COLO829 (cell line): ENCODE measurements at places on chromosomes 7 and 10.

DNA sequence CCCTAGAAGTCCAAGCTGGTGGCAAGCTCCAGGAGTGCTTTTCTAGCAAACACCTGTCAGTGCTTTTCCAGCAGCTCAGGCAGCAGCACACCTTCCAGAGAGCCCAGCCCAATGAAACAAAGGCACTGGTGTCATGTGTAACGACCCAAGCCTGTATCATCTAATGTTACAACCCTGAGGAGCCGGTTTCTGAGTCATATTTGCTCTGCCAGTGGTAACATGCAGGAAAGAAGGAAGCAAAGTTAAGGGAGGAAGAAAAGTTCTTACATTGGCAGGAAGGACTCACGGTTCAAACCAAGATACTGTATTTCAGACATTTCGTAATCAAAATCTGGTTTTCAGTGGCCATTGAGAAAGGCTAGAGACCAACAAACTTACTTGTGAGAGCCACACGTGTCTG lies at the start of gene ANKRD22:
Gene ANKRD22 (minus strand): TSS at position 139 of the 400 bp plus-strand sequence. CDS start 237 bp downstream, outside the sequence.
- no peak for DNase-seq

DNA sequence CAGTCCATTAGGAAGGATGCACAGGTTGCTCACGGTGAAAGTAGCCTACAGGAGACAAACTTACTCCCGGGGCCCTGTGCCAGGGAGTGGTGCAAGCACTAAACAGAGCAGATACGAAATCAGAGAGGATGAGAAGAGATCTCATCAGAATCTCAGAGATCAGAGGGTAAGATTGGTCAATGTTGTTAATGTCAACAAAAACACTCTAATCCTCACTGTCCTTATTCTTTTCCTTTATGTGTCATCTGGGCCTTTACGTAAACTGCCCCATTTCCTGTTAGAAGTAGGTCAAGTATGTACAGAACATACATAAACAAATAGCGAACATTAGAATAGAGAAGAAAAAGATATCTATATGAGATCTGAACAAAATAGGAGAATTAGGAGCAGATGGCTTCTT lies 163.1 kb downstream of the PPP1R17 start:
- DNase-seq = no peak

DNA sequence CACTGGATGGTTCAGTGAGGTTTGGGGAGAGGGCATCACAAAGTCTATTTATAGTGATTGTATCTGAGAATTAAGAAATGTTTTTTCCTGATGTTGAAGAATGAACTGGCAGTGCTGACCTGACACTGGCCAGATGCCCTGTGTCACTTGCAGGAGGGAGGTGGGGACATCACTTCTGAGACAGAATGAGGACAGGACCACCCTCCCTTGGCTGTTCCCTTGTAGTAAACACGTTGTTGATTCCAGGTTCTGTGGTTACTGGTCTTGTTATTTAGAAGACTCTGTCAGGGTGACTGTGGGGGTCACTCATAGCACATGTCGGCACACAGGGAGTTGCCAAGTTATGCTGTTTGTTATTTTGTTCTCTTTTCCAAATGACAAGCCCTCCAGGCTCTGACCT lies 126.4 kb downstream of the ADCY1 start:
- DNase-seq = no peak

GRCh38 chr7:142024547-142024946 lies 28.9 kb downstream of the MGAM start:
- DNase-seq = no peak

GRCh38 chr10:7438196-7438986 lies 27.6 kb upstream of the SFMBT2 start:
- peak; percentile 29 for DNase-seq

DNA sequence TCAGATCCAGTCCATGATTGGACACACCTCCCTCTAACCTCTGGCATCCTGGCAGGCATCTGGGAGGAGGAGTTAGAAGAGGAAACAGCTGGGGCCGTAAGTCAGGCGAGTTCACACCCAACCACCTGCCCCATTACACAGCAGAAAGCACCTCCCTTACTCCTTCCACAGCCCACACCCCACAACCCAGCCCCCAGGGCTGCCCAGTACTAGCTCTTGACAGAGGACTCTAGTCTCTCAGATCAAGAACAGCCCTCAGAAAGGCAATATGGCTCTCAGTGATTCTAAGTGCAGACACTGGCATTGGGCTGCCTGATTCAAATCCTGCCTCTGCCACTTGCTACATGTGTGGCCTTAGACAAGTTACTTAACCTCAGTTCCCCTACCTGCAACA lies 34.1 kb downstream of the KCNMA1 start:
- no peak for DNase-seq

GRCh38 chr7:140577651-140578050 lies 63.0 kb downstream of the DENND2A start:
- DNase-seq = no peak

GRCh38 chr7:116588641-116589594 lies 64.1 kb downstream of the CAV1 start:
- DNase-seq = peak; percentile 65

GRCh38 chr10:124083740-124084397 lies 9.5 kb downstream of the CHST15 start:
- no peak for DNase-seq

DNA sequence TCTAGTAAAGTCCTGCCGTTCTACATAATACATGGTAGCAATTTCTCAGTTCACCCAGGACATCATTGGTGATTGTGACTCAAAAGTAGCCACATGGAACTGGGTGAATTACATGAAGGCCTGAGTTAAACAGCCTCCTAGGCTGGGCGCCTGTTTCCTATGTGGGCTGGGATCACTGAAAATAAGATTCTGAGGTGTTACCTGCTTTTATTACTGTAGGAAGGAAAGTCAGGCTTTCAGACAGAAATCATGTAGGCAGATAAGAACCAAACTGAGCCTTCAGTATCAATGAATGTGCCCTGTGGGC lies 160.4 kb downstream of the CAMK1D start:
- no peak for DNase-seq

GRCh38 chr10:102431452-102432124 lies 786 bp downstream of the CUEDC2 start:
- DNase-seq = no peak

GRCh38 chr10:118314882-118315281 lies 27.2 kb downstream of the FAM204A start:
- DNase-seq = no peak

DNA sequence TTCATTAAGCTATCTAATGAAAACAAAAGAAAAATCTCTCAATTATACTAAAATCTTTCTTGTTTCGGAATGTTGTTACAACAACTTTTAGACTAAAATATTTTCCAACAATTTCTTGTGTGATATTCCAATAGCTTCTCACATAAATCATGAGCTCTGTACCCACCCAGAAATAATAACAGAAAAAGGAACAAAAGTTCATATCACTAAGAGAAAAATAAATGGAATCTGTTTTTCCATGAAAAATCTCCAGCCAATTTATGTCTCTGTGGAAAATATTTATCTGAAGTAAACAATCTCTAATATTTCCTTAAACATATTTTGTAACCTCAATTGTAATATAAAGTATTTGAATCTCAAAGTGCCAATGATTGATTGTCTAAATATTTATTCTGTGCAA lies 628.6 kb upstream of the ANKRD30A start:
- no peak for DNase-seq

DNA sequence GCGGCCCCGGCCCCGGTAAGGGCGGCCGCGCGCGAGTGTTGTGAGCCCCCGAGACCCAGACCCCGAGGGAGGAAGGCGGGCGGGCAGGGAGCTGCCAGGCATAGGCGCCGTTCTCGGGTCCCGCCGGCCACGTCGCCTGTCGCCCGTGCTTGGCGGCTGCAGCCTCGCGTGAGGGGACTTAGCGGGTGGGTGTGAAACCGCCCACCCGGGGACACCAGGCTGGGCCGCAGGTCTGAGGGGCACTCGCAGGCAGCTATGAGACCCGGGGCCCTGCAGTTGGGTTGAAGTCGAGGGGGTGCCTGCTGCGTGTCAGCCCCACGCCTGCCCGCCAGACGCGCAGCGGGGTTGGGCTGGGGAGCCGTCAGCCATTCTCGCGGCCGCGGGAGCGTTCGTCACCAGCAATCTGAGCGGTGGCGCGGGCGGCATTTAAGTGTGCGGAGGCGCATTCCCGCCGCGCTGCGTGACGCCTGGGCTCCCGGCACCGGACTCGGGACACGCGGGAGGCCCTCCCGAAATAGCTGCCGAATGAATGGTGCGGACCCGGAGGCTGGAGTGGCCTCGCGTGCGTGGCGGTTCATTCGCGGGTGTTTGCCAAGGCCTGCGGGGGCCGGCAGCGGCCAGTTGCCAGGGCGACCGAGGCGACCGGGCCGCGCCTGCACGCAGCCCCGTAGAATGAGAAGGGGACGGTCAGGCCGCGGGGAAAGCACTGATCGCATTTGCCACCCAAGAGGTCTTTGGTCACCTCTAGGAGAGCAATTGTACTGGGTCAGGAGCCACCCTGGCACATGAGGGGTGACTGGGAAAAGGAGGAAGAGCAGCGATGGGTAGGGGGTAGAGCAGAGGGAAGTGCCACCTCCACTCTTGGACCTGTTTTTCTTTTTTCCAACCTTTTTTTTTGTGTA lies 750 bp downstream of the ZNF398 start:
- no peak for DNase-seq

- DNase-seq = no peak
These were observed 29.9 kb upstream of the IFRD1 start for GRCh38 chr7:112420236-112420861.

- no peak for DNase-seq
These were observed 42.4 kb downstream of the XRCC2 start for GRCh38 chr7:152633504-152633903.

GRCh38 chr7:36171503-36171902 lies 18.4 kb downstream of the EEPD1 start:
- DNase-seq = no peak

- peak; percentile 72 for DNase-seq
These were observed 50.4 kb upstream of the WNT16 start for GRCh38 chr7:121278120-121279021.

GRCh38 chr10:113991091-113991860 lies 52.4 kb upstream of the ADRB1 start:
- no peak for DNase-seq

DNA sequence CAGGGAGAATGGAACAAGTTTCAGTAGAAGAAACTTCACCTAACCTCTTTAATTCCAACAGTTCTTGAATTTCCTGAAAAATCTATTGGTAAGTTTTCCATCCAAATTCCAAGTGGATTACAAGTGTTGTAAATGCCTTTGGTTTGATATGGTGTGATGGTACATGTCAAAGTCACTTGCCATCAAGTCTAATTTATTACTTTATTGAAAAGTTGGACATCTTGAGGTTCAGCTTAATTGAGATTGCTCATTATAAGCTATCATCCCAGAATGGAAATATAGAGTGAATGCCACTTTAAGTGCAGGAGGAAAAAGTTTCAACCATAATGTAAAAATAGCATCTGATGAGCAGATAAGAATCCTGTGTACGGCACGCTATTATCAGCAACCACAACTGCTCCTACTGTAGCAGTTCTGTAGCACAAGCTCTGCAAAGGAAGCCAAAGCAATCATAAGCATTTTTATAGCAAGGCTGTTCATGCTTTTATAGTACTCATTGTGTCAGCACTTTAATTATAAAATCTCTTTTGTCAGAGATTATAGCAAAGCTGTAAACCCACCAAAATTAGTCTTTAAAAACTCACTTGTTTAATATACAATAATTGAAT lies 991.8 kb upstream of the PHF14 start:
- no peak for DNase-seq

GRCh38 chr10:516764-517163 lies 172.7 kb downstream of the DIP2C start:
- no peak for DNase-seq

DNA sequence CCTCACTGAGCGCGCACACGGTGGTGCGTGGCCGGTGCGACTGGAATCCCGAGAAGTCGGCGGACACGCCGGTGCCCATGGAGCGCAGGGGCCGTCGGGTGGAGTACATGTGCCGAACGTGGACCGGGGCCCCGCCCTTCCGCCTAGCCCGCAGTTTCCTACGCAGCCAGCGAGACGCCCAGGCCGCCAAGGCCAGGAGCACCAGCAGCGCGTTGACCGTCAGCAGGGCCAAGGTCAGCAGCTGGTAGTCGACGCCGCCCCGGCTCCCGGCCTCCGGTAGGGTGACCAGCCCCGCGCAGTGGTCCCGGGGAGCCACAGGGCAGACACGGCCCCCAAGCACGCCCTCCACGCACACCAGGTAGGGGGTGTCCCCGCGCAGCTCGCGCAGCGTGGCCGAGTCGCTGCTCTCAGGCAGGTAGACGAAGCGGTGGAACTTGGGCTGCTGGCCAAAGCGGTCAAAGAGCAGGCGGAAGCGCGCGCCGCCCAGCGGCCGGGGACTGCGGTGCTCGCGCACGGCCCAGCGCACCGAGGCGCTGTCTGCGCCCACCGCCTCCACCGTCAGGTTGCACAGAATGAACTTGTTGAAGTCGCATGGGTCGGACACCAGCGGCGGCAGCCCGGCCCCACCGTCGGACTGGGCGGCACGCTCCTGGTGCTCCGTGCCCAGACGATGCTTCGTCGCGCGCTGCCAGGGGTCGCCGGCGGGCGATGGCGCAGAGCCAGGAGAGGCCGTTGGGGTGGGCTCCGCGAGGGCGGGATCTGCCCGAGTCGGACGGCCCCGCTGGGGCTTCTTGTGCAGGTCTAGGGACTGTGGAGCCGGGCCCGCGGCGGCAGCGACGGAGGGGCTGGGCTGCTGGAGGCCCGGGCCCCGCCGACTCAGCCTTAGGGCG lies 2.2 kb downstream of the TRIL start:
- peak; percentile 32 for DNase-seq

- DNase-seq = no peak
These were observed 119.6 kb upstream of the MKX start for GRCh38 chr10:27865221-27865635.

- DNase-seq = no peak
These were observed 1.7 kb upstream of the WDR86 start for GRCh38 chr7:151411551-151411950.

DNA sequence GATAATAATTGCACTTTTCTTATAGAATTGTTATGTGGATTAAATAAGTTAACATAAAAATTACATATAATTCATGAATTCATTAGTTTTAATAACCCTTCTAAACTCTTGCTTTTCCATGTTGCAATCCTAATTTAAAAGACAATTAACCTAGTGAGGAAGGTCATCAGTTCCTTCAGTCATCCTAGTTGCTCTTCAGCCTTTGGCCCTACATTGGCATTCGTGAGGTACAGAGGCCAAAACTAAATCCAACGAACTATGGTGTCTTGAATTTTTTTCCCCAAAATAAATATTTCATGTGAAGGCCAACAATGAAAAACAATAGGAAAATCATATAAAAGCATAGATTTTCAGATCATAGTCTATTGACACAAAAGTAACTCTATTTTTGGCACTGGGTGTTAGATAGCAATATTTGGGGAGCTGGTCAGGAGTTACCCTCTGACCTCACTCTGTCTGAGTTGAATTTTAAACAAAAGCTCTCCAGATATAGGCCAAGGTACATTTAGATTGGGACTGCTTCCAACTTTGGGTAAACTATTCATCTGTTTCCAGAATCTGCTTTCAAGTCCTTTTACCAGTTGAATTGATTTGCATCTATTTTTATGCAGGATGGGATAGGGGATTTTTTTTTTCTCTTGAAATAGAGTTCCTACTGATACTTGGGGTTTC lies 104.5 kb downstream of the SEM1 start:
- no peak for DNase-seq
